ENCODE measurements at places on chromosomes 12 and 14.
A peak's percentile ranks its signal among the peaks of the same experiment; 100 is the strongest.

DNA sequence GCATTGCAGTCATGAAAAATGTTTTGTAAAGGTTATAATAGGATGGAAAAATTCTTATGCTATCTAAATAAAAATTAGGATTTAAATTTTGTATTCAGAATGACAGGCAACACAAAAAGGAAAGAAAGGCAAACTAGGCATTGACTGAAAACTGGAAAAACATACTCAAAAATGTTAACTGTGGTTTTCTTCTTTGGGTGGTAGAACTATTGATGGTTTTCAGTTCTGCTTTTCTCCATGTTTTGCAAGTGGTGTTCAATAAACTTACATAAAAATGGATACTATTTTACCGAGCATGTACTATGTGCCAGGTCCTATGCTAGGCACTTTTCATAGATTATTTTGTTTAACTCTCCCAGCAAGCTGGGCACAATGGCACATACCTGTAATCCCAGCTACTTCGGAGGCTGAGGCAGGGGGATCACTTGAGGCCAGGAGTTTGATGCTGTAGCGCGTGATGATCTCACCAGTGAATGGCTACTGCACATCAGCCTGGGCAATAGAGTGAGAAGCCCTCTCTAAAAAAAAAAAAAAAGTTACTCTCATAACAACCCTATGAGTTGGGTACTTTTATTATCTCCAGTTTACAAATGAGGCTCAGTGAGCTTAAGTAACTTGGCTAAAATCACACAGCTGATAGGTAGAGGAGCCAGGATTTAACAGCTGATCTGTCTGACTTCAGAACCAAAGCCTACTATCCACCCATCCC lies 26.3 kb upstream of the TCP11L2 start:
- no peak for DNase-seq

GRCh38 chr14:30657606-30658163 lies 35.6 kb downstream of the SCFD1 start:
- DNase-seq: no peak

GRCh38 chr12:30796313-30796780 lies 41.6 kb upstream of the CAPRIN2 start:
- DNase-seq: peak; percentile 12

DNA sequence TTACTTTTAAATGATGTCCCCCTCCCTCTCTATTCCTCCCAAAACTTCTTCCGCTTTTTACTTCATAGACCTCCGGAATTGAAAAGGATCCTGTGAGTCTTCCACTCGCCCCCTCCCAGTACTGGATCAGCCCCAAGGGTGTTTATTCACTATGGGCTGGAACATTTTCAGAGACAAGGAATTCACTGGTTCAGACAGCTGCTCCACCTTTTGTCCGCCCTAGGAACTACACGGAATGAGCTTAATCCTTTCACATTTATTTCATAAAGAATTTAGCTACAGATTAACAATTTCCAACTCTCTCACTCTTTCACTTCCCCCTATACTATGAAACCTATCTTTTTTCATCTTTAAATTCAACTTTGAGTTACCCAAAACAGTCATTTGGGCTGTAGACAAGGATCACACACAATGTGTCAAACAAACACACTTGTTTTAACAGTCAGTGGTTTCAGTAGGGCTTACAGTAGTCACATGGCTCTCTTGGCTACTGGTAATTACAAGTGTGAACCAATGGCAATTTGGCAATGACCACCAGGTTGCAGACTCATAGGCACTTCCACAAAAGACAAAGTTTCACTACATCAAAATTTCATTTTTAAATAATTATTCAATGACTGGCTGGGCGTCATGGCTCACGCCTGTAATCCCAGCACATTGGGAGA lies 20.6 kb downstream of the CNIH1 start:
- no peak for DNase-seq

DNA sequence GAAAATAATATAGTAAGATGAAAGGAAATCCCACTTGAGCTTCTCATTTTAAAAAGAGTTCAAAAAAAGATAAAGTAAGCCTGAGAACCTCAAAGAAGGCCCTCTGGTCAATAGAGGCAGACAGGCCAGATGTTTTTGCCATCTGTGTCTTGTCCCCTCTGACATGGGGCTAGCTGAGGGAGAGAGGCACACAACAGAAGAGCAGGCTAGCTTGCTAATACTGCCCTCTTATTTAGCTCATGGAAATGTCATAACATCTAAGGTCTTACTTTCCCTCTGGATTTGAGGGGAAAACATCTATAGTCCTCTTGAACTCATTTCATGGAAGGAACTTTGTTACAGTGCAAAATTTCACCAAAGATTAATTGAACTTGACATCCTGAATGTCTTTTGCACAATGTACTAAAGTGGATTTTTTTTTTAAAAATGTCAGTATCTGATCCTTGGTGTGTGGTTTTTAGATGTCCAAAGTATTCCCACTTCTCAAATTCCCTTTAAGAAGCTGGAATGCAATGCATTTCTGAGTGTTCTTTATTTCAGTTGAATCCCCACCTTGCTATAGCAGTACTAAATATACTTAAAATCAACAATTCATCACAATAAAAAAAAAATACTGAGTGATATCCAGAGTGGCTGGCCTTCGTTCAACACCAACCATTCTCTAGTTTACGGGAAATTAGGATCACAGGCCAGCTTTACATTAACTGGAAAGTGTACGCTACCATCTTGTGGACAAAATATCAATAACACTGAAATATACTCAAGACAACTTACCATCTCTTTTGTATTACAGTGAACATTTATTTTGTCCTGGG lies 176.7 kb downstream of the PAH start:
- DNase-seq: no peak

DNA sequence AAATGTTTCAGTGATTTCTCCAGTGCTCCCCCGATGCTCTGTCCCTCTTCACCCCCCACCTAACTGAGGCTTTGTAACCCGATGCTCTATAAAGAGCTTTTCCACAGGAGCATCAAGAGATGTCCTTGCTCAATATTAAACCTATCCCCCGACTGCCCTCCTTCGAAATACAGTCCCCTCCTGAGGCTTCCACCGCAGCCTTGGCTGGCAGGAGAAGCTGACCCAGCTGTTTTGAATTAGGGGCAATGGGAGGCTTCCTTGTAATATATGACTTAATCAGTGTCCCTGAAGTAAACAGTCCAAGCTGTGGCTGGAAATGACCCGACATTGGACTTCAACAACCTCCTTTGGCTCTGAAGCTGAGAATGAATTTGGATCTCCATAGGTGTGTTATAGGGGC lies 62.4 kb downstream of the TMEM30B start:
- no peak for DNase-seq

DNA sequence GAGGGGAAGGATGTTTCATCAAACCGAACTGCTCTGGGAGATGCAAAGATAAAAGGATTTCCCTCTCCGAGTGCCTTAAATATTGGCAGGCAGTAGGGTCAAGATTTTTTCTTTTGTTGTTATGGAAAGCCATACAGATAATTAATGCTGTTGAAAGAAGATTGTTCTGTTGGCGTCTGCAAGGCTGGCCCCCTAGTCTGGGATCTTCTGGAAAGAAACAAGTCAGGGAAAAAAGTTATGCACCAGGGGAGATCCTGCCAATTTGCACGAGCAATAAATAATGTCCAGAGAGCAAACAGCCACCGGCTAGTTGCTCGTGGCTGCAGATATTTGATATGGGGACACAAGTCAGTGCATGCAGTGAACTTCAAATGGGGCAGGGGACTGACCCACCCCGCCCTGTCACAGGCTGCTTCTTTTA lies 202.1 kb upstream of the MYL2 start:
- no peak for DNase-seq

DNA sequence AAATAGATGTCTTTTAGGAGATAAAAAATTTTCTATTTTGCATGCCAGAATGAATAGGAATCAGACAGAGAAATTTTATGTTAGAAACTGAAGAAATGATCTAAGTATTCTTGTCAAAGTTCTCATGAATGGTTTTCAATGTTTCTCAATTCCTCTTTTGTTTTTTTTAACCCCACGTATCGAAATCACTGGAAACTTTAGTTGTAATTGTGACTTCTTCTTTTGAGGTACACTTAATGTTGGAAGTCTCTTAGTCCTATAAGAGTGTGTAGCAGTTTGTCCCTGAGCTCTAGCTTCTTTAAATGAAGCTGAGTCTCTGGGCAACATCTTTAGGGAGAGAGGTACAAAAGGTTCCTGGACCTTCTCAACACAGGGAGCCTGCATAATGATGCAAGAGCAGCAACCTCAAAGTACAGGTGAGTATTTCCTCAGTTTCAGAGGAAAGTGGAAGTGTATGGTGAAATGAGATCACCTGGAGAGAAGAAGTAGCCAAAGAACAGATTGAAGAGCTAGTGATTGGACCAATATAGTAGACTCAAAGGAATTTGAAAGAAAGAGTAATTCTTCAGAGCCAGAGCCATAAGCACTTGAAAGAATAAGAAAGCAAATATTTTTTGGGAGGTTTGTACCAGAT lies at the start of gene CLEC6A:
Gene CLEC6A, plus strand, starts transcription at position 236 of the 634 bp plus-strand sequence. Its CDS starts 150 bp downstream, at position 386.
- no peak for DNase-seq

- no peak for DNase-seq
These were observed 84.0 kb downstream of the SYNE3 start for GRCh38 chr14:95432144-95433093.

DNA sequence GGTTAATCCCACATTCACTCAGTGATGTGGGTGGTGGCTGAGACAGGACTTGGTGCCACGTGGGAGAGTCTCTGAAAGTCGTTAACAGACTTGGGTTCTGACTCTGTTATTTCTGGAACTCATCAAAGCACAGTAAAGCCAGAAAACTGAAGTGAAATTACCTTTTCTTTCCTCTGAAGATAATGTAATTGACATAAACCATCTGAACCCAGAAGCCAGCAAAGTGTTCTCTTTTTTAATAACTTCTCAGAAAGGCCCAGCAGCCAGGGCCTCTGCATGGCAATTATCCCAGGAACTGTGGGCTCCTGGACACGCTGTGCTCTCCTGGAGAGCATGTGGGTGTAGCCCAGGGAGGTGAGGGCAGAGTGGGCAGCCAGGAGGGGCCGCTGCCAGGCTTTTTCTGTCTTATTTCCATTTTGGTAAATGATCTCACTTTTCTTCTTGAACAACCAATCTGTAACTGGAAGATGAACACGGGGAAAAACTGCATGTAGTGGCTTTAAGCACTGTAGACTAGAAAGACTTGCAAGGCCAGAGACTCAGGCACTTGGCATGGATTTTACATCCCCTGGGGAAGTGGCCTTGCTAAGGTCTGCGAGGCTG lies 444.1 kb upstream of the TMEM132C start:
- no peak for DNase-seq

DNA sequence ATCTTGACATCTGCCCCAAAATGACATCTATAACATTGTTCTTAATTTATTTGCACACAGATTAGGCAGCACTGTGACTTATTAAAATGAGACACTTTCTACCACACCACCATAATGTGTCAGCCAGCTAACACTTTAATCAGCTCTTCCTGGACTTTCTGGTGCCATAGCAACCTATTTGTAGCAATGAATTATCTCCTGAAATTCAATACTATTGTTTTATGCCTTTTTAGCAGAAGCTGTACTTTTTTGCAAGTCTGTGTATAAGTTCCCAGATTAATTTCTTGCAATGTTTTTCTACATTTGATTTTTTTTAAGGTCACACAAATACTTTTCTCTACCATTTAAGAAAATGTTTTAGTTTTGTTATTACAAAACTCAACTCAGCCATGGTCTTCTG lies 72.8 kb upstream of the SAV1 start:
- no peak for DNase-seq

DNA sequence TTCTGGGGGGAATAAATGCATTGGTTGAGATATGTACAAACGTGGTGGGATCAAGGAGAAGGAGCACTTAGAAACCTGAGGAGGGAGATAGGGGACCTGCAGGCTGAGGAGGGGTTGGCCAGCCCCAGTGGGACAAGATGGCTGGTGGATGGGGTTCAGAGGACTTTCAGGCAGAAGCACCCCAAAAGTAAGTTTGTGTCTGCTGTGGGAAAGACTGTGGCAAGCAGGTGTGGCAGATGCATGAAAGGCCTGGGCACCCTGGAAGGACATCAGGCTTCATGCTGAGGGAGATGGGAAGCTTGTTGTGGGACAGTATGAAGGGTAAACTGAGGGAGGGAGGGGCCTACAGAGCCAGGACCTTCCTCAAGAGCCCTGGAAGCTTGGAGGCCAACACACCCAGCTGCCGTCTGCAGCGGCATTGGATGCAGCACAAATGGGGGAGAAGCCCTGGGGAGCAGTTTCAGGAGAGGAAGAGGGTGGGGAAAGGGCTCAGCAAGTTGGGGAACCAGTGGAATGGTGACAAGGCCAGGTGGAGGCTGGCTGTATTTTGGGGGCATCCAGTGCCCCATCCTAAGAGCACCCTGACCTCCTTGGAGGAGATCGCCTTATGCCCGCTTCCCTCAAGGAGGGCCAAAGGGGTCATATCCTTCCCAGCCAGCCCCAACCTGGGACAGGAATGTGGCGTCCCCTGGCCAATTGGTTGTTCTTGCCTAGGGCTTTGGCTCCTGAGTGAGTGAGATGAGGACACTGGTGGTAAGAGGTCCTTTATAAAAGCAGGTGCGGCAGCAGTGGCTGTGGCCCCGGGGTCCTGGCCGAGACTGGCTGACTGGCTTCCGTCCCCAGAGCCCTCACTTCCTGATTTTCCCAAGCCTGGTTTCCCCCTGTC lies 20.7 kb downstream of the NFKBIA start:
- no peak for DNase-seq

DNA sequence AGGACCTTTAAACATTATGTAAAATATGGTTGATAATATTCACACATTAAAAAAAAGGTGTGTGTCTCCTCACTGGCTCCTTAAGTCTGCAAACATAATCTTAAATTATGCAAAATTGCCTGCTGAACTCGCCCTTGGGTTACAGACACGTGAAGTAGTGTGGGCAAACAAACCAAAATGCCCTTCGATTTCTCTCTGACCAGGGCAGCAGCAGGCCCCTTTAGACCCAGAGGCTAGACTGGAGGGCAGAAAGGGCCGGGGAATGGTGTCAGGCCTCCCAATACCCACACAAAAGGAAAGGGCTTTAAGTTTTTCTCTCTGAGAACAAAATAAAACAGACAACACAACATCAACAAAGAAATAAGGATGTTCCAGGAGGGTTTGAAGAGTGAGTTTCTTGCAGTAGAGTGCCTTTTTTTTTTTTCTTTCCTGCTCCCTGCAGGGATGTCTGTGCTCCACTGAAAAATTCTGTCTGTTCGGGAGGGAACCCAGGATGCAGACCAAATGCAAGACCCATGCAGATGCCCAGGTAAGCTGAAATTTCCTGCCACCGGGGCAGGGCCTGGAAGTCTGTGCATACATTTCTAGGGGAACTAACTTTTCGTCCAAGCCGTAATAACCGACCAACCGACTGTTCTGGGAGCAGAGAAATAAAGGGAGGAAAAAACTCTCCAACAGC lies 1.7 kb downstream of the TBX3 start:
- no peak for DNase-seq
